Esophagus squamous epithelium (tissue), 5 donors: ENCODE measurements at places on chromosomes 3 and 15. TPM values are rescaled to one million over a fixed set of nuclear protein-coding genes. Genes with fewer than 3 reads are reported as not detected.

CHRD gene
- total RNA-seq: 5.1 TPM

SEMA6D gene
- total RNA-seq: 1.0 TPM

TMEM87A gene
- 74.0 TPM for total RNA-seq

POMGNT2 gene
- 4.4 TPM for total RNA-seq

IRAK2 gene
- 11.0 TPM for total RNA-seq

XCR1 gene
- not detected for total RNA-seq

RETNLB gene
- total RNA-seq: not detected

NOX5 gene
- 1.5 TPM for total RNA-seq

SCN11A gene
- total RNA-seq: under 0.01 TPM

IL5RA gene
- not detected for total RNA-seq

TIMP4 gene
- total RNA-seq: 8.6 TPM

PIAS1 gene
- 69.2 TPM for total RNA-seq

SLC25A38 gene
- 21.7 TPM for total RNA-seq

PXK gene
- 9.6 TPM for total RNA-seq

CHRFAM7A gene
- not detected for total RNA-seq
